ENCODE measurements at places on chromosomes 12 and 14. TPM values are rescaled to one million over a fixed set of nuclear protein-coding genes. Genes with fewer than 3 reads are reported as not detected.

DNA sequence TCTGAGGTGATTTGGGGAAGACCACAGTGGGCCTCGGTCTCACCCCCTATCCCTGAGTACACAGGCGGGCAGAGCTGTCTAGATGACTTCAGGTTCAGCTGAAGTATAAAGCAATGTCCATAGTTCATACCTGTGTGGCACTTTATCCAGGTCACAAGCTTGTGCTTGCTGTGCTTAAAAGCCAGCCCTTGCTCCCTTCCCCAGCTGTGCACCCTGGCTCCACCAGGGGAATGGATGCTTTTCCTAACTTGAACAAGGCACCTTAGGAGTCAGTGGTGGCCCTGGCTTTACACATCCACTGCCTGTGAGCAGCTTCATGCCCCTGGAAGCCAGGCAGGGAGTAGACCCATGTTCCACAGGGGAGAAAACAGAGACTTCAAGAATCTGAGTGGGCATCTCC is 5.5 kb downstream of the CARMIL3 start:
- DNase-seq = no peak

- no peak for DNase-seq
Measured at GRCh38 chr12:116916714-116917114, 6.0 kb downstream of the FBXW8 start.

- no peak for DNase-seq
Measured at GRCh38 chr12:3628629-3629028, 124.3 kb downstream of the CRACR2A start.

DNA sequence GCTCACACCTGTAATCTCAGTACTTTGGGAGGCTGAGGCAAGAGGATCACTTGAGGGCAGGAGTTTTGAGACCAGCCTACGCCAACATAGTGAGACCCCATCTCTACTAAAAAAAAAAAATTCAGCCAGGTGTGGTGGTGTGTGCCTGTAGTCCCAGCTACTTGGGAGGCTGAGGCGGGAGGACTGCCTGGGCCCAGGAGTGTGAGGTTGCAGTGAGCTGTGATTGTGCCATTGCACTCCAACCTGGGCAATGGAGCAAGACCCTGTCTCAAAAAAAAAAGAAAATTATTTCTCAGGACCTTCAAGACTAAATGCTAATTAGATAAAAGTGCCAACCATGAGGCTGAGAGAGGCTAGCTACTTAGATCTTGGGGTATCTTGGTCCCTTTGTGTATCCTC is 23.5 kb downstream of the OTUB2 start:
- DNase-seq = no peak

DNA sequence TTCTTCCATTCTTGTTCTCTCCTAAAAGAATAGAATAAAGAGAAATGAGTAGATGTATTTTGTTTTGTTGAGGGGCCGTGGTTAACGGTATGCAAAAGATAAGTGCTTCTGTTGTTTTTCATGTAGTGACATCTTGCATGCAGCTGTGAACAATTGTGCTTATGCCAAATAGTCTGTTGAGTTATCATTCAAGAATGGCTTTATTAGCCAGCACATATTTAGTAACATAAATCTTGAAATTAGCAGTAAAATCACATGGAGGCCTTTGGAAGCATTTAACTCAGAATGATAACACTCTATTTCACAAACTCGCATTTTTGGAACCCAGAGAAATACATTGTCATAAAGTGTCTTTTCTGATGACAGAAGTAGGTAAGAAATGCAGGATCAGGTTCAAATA is 1772.0 kb upstream of the FLRT2 start:
- peak; percentile 16 for DNase-seq

DNA sequence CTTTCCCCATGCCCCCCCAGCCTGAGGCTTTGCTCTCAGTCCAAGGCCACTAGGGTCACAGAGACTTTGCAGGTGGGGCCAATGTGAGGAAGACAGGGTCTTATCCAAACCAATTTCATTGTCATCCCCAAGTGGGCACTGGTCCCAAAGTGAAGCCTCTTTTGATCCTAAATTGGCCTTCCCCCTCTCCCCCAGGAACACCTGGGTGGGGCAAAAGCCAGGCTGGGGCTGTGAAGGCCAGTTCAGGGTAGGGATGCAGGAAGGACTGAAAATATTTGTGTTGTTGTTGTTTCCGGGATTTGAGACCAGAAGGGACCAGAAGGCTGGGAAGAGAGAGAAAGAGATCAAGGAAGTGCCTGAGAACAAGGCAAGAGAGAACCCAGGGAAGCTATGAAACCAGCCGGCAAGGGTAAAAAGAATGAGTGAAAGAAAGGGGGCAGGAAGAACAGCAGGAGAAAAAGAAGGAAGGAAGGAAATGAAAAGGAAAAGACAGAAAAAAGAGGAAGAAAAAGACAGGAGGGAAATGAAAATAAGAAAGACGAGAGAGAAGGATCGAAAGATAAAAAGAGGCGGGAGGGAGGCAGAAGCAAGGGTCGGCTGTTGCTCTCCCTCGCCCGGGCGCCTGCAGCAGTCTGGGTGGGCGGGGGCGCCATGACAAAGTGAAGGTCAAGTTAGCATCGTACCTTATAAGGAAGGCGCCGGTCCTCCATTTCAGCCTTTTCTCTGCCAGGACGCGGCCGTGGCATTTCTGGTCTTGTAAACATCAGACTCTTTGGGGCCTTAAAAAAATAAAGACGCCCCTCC is 7.4 kb upstream of the HOXC11 start:
- no peak for DNase-seq

- DNase-seq = no peak
Measured at GRCh38 chr12:38113991-38114390, 202.6 kb upstream of the ALG10B start.

DNA sequence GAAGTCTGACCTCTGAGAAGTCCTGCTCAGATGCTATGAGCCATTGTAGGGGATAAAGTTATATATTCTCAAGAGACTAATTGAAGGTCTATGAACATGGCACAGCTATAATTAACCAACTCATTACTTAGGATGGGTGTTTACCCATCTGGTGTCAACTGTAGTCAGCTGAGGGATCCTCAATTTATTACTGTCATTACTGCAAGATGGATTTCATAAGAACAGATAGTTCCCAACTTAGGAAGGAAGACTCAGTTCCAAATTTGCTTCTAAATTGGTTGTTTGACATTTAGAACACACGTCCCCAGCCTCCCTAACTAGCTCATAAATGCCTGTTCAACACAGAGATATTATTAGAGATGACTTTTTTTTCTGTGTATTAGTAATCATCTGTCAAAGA is 81.4 kb downstream of the FRMD6 start:
- peak; percentile 14 for DNase-seq

DNA sequence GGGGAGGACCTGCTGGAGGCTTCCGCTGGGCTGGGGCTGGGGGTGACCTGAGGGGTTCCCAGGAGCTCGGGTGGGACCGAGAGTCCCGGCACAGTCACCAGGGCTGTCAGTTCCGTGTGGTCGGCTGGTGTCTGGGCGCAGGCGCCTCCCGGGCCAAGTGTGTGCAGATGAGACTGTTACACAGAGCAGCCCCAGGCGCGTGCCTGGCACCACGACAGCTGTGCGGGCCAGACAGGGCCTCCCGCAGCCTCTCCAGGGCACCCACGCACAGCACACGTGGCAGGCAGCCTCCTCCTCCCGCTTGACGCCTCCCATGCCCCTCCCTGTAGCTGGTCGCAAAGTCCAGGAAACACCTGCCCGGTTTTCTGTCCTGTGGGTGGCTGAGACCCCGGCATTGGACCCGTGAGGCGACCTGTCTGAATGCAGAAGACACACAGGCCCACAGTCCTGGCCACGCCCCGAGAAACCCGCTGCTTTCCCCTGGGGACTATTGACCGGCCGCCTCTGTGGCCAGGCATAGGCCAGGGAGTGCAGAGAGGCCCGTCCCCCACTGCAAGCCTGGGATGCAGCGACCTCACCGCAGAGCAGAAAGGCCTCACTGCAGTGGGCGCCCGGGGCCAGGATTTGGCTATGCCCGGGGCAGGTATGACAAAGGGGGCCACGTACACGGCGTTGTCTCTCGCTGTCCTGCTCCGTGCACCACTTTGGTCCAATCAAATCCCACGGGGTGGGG is 12.1 kb upstream of the GALNT9 start:
- DNase-seq = no peak

DNA sequence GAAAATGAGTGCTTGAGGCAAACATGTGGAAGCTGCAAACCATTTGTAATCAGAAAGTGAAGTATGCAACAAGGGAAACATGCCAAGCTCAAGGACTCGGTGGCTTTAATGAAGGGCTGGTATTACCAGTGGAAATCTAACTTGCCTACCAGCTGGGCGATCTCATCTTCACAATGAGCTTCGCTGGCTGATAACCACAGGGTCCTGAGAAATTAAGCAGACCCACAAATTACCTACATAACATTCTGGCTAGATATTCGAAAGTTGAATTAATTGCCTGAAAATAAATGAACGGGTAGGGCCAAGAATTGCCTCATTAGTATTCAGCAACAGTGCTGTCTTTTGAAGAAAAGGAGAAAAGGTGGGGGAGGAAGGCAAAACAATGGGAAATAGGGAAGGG is 439.4 kb downstream of the PDZRN4 start:
- DNase-seq = peak; percentile 24

The GPR137C gene
- 5.0 TPM for total RNA-seq

DNA sequence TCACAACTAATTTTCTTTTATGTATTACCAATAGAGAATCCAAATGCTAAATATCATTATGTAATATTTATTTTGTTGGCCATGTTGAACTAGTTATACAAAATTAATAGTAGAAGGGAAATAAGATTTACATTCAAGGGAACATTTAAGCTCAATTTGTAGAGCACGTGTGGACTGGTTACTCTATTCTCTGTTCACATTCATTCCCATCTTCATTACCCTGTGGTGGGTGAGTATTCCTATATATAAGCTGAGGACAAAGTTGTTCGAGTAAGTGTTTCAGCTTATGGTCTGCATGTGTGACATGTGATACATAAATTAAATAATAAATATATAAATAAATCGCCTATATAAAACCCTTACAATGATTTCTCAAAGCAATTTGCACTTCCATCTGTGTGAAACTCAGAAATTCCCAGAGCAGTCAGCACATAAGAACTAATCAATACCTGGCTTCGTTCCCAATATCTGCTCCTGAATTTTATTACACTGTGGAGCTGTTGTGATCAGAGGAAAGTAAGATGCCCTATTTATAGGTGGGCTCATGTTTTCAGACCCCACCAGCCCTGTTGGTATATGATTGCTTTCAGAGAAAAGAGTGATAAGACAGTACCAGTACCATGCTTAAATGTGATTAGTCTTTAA is 308.2 kb upstream of the DCN start:
- DNase-seq = no peak

DNA sequence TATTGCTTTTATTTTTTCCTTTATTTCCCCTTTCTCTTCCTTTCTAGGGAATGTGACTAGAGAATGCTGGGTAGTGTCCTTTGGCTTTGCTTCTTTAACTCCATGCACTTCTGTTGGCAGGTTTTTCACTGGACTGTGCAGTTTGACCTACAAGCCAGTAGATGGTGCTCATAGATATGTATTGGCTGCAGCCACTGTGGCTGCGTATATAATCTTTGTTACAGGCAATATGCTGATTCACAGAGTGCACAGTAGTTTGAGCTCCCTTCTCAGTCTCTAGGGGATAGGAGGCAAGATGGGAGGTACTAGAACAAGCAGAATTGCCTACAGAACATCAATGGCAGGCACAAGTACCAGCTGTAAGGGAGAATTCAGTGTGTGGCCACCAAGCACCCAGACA is 503.5 kb downstream of the LRFN5 start:
- DNase-seq = no peak

DNA sequence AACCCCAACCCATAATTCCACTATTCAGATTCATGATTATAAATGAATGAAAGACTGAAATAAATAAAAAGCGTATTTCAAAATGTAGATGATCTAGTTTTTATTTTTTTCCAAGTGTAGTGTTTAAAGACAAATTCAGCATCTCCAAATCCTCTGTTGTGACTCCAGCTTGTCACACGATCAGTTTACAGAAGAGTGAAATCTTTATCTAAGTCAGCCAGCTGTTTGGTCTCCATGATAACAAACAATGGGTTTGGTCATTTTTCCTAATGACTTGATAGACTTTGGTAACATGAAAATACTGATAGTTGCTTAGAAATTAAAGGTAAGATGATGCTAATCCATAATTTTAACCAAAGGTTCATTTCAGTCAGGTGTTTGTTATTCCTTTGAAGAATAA is 114.5 kb upstream of the RASSF8 start:
- DNase-seq = no peak

- no peak for DNase-seq
Measured at GRCh38 chr14:74492776-74493342, at the start of gene NPC2. Gene NPC2, minus strand, starts transcription at chr14:74493305. Its CDS starts 31 bp downstream, at chr14:74493274.

The ANKRD33 gene
- not detected for total RNA-seq

DNA sequence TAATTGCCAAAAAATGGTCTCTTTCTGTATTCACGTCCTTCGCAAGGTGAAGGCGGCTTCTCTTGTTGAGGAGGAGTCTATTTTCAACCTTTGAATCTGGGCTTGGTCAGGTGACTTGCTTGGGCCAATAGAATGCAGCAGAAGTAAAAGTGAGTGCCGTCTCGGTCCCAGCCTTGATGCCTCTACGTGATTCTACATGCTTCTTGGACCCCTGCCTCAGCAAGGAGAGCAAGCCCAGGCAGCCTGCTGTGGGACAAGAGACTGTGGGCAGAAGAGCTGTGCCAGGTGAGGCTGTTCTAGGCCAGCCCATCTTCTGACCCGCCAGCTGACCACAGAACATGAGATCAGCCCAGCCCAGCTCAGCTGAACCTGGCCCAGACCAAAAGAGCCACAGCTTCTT is 39.1 kb upstream of the CCDC63 start:
- DNase-seq = no peak

GRCh38 chr12:50055831-50056638 is 1.4 kb upstream of the ASIC1 start:
- peak; percentile 53 for DNase-seq

- no peak for DNase-seq
Measured at GRCh38 chr14:104443391-104444158, 136.0 kb upstream of the C14orf180 start.

DNA sequence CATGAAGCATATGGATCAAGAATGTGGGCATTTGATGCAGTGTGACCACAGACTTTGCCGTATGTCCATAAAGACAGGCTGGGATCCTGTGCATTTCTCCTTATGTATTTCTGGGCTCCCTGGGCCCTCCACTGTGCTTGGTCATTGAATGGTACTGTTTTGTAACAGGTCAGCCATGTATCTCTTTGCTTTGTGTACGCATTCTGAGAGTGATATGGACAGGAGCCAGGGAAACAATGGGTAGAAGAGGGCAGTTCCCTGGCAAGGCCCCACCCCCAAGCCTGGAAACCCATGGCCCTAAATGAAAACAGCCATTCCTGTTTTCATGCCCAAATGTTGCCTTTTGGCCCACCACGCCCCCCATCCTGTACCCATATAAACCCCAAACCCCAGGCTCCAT is 15.2 kb upstream of the FBXO34 start:
- DNase-seq = no peak

DNA sequence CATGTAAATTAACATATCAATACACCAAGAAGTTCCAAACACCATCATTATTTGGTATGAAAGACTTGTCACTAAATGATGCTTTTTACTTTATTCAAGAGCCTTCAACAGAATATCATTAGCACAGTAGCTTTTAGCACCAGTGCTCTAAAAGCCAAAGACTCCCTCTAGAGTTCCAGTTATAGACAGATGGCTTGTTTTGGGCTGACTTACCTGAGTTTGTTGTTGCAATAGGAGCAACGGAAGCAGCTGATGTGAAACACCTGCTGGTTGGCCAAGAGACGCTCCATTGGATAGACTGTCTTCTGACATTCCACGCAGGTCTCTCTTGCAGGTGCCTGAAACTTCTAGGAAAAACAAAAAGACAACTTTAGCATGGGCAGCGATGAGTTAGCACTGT is 14.5 kb upstream of the CERS5 start:
- no peak for DNase-seq

GRCh38 chr14:102926104-102926503 is 3.6 kb downstream of the AMN start:
- DNase-seq = no peak

The CLEC4C gene
- total RNA-seq = not detected

- peak; percentile 67 for DNase-seq
Measured at GRCh38 chr14:94103554-94104150, 6.9 kb upstream of the IFI27 start.
